Activated T-helper 1 cell treated with anti-CD3 and anti-CD28 coated beads, Interleukin-2, amount 50 U/mL, for 16 hours (primary cell): ENCODE measurements at places on chromosomes 3 and 15.

GRCh38 chr3:153911116-153911515 is 210.1 kb upstream of the ARHGEF26 start:
- DNase-seq = no peak

DNA sequence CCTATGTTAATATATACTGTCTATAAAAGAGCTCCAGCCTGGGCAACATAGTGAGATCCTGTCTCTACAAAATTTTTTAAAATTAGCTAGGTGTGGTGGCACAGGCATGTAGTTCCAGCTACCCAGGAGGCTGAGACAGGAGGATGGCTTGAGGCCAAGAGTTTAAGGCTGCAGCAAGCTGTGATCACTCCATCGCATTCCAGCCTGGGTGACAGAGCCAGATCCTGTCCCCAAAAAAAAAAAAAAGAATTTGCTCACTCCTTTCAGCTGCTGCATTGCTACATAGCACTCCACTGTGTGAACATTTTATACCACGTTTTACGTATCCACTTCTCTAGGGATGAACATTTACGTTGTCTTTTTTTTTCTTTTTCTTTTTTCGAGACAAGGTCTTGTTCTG is 6.0 kb upstream of the TSEN2 start:
- no peak for DNase-seq

DNA sequence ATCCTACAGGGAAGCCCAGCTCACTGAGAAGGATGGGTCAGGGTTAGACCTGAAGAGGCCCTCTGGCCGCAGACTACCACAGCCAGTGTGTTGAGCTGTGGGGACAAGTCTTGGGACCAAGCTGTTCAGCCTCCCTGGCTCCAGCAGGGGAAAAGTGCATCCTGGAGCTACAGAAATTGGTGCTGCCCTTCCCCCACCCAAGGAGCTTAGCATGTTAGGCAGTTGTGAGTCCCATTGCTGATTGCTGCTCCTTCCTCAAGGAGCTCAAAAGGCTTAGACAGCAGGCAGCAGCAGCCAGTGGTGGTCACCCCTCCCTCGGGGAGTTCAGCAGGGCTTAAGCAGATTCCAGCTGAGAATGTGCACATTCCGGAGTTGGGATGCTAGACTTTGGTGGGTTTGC is 165.6 kb downstream of the ATP8B4 start:
- DNase-seq = no peak

DNA sequence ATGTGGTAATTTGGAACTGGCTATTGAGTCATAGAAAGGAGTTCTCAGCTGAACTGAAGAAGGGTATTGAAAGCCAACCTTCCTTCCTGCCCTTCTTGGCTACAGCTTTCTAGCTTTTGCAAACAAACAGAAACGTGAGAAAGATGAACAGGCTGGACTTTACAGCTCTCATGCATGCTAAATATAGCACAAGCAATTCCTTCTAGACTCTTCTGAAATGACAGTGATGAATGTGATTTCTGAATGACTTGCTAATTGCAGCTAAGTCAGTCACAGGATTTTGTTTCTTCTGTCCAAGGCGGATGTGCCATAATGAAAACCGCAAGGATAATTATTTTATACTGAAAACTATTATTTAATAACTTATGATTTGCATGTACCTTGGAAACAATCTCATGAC is 36.3 kb downstream of the BCHE start:
- no peak for DNase-seq

DNA sequence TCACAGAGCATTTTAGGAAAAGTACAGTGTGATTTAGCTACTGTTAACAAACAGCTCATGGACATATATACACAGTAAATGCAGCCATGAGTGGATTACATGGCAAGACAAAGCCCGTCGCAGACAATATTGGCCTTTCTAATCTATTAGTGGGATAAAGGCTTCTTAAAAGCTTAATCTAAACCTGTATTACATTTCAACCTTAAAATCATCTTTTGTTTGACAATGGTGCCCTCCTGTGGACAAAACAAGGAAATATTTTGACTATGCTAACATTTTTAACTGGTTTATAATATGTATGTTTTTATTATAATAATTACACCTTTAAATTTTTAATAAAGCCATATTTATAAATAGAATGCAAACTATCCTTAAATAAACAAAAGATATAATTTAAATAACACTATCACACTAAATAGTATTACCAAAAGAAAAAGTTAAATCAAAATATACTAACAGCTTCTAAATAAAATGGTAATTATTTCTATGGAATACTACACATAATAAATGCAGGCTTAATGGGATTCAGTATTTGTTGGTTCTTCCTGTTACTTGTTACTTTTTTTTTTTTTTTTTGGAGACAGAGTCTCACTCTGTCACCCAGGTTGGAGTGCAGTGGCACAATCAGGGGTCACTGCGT is 38.6 kb downstream of the TAFA4 start:
- DNase-seq = no peak

DNA sequence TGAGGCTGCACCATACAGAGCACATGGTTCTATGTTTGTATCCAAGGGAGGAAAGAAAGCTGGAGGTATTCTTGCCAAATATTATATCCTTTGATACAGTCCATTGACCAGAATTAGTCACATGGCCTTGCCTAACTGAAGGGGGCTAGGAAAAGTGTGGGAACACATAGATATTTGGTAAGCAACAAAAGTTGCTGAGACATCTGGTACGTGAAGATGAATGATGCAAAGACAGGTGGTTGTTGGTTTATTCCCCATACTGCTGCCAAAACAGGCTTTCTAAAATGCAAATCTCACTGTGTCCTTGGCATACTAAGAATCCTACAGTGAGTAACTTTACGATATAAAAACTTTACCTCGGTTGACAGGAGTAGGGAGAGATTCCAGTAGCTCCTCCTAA is 162.2 kb downstream of the VGLL3 start:
- DNase-seq = no peak

DNA sequence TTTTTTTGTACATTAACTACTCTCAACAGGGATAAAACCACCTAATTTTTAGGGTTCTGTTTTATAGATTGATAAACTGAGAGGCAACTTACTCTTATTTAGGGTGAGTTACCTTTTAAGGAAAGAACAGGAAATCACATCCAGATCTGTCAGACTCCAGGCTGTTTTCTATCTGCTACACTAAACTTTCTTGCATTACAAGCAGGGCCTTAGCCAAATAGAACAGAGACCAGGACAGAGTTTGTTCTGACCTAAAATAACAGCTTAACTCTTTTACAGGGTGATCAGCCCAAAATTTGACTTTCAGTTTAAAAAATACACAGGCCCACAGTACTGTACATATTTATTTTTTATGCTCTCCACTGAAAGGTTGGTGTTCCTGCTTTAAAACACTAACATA is 38.6 kb downstream of the SGO1 start:
- DNase-seq = no peak

- DNase-seq = no peak
Measured at GRCh38 chr3:135018149-135018923, 223.3 kb downstream of the EPHB1 start.

- no peak for DNase-seq
Measured at GRCh38 chr3:16767006-16767405, 117.7 kb upstream of the PLCL2 start.

DNA sequence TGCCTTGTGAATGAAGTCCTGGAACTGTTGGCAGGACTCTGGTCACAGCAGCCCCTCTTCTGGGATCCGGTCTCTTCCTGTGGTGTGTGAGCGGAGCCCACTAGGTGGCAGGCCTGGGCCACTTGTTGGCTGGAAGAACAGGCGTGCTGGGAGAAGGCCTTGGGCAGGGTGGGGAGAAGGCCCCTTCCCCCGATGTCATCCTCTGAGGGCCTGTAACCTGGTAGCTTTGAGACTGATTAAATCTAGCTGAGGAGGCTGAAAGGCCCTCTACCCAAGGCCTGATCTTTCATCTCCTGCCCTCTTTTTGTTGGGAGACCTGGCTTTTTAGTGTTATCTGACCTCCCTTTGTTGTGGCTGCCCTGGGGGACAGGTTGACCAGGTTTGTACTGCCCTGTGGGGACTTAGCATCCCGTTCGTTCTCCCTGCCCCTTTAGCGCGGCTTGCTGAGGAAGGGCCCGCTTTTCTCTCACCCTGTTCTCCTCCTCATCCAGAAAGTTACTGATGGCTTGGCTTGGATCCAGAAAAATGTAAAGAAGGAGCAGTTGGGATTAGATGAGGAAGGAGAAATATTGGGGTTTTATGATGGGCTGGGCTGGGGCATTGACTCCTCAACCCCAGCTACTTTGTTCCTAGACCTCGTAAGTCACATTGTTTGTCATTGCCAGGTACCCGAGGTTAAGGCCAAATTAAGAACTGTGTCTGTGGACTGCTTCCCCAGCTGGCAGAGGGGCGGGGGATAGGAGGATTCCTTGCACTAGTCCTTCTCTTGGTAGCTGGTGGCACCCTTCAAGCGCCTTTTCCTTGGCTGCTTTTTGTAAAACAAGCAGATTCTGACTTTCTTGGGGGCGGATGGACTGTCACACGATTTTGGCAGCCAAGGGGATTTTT is 48.5 kb downstream of the CHCHD6 start:
- no peak for DNase-seq

- no peak for DNase-seq
Measured at GRCh38 chr15:90870354-90871138, 2.2 kb downstream of the FURIN start.

DNA sequence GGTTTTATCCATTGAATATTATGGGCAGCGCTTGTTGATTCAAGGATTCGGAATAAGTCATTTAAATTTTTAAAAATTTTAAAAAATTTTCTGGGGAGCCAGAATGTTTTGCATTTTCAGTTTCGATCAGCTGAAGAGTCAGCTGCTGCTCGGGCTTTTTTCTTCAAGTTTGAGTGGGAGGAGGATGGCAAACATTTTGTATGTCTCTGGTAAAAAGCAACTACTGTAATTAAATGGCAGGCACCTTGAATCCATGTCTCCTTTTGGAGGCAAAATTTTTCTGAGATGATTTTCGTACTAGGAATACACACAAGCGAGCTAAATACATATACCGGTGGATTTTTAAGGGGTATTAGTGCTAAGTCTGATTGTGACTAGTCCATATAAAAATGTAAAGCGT is 612 bp downstream of the C3orf38 start:
- no peak for DNase-seq

GRCh38 chr3:83948771-83949170 is 1010.0 kb upstream of the CADM2 start:
- no peak for DNase-seq

DNA sequence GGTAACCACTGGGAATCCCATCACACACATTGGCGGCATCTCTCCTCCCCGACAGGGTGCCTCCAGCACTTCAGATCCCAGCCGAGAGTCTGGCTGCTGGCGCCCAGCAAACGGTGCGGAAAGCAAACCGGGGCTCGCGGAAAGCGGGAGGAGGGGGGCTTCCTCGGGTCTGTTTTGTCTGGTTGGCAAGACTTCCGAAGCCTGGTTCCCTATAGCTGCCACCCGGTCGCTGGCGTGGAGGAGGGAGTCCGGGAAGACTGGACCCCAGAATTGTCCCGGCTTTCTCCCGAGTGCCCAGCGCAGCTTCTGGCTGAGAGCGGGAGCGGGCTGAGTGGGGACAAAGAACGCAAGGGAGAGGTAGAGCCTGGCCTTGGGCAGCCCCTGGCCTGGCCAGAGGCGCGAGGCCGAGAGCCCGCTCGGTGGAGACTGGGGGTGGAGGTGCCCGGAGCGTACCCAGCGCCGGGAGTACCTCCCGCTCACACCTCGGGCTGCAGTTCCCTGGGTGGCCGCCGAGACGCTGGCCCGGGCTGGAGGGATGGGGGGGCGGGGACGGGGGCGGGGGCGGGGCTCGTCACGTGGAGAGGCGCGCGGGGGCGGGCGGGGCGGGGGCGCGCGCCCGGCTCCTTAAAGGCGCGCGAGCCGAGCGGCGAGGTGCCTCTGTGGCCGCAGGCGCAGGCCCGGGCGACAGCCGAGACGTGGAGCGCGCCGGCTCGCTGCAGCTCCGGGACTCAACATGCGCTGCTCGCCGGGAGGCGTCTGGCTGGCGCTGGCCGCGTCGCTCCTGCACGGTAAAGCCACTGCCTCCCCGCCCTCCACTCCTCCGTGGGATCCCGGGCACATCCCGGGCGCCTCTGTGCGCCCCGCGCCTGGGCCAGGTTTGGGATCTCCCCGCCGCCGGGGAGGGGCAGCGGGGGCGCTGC is at the start of gene CHRNA7:
CHRNA7 (plus strand) TSS at position 654 of the 920 bp plus-strand sequence; CDS start at position 734, 80 bp downstream.
- DNase-seq = no peak

DNA sequence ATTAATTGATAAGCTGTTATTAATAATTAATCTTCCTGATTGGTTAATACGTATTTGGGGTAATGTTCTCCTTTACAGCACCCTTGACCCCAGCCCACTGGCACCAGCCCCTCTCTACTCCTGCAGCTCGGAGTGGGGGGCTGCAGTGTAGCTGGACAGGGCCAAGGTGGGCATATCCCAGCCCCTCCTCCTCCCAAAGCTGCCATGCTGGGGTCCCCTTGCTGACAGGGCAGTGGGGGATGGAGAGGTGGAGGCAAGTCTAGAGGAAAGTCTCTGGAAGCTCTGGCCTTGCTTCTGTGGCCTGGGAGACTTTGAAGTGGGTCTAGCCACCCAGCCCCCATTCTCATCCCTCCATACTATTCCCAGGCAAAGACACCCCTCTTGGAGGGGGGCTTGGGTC is 35.8 kb downstream of the HCN4 start:
- DNase-seq = no peak

DNA sequence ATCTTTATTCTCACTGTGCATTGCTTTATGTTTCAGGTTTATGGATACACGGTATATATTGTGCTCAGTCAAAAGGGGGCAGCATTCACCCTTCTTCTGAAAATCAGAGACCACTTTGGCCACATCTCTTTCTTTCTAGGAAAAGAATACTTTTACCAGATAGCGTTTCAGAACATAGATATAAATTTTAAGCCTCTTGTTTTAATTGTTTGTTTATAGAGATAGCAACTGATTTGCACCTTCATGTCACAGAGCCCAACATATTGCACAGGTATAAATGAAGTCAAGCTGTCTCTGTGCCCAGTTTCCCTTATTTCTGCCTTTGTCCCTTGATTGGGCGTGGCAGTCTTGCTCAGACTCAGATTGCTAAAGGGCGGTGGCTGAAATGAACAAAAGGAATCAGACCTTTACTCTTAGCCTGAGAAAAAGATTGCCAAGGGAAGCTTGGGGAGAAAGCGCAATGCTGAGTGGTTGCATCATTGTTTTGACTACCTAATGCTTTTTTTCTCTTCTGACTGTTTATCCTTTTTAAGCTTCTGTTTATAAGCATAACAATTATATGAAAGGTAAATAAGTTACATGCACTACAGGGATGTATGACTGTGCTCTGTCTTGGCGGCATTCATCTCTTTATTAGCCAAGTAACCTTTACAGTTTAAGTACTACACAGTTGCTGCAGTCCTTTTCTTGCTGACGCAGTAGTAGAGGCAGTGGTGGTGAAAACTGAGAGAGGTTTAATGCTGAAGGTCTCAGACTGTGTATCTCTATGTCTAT is 70.8 kb upstream of the ZBTB20 start:
- no peak for DNase-seq

GRCh38 chr3:23113455-23114171 is 89.5 kb upstream of the UBE2E2 start:
- DNase-seq = no peak

GRCh38 chr3:65385805-65386204 is 652.9 kb downstream of the MAGI1 start:
- DNase-seq = no peak
